Suprapubic skin (tissue), 4 donors: ENCODE measurements at places on chromosomes 3 and 15.
A peak's percentile ranks its signal among the peaks of the same experiment; 100 is the strongest.

GRCh38 chr3:72388644-72389043 lies 459.6 kb downstream of the SHQ1 start:
- no peak overlapping the region for H3K4me3 ChIP-seq
- H3K27ac ChIP-seq = no peak overlapping the region
- DNase-seq = no peak
- H3K4me1 ChIP-seq = peaks cover 31% of the 10 kb centered on the region
- no peaks in the 10 kb centered on the region for H3K36me3 ChIP-seq

- H3K36me3 ChIP-seq = no peaks in the 10 kb centered on the region
- H3K27me3 ChIP-seq = no peaks in the 10 kb centered on the region
- peaks cover 7% of the 10 kb centered on the region for H3K4me1 ChIP-seq
- DNase-seq = no peak
- H3K4me3 ChIP-seq = no peak overlapping the region
These were observed 51.6 kb upstream of the SRGAP3 start for GRCh38 chr3:9301091-9301490.

GRCh38 chr3:100210772-100211135 lies 50.0 kb upstream of the TBC1D23 start:
- DNase-seq = no peak
- H3K36me3 ChIP-seq = no peaks in the 10 kb centered on the region
- H3K27ac ChIP-seq = peak overlapping the region; percentile 72
- peaks cover 18% of the 10 kb centered on the region for H3K4me1 ChIP-seq

DNA sequence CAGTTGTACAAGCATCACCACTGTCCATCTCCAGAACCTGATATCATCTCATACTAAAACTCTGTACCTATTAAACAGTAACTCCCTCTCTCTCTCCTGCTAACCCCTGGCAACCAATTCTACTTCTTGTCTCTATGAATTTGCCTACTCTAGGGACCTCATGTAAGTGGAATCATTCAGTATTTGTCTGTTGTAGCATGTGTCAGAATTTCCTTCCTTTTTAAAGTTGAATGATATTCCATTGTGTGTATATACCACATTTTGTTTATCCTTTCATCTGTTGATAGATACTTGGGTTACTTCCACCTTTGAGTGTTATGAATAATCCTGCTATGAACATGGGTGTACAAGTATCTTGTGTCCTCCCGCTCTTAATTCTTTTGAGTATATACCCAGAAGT lies 16.6 kb downstream of the ZNF592 start:
- peaks cover 24% of the 10 kb centered on the region for H3K4me1 ChIP-seq
- no peak overlapping the region for H3K27ac ChIP-seq
- H3K27me3 ChIP-seq = no peaks in the 10 kb centered on the region
- no peak for DNase-seq
- H3K4me3 ChIP-seq = no peak overlapping the region
- peaks cover 37% of the 10 kb centered on the region for H3K36me3 ChIP-seq

- H3K36me3 ChIP-seq = no peaks in the 10 kb centered on the region
- no peak overlapping the region for H3K4me3 ChIP-seq
- no peaks in the 10 kb centered on the region for H3K27me3 ChIP-seq
- DNase-seq = no peak
- H3K27ac ChIP-seq = peak overlapping the region; percentile 11
These were observed 55.8 kb downstream of the TRIM71 start for GRCh38 chr3:32873531-32874130.

GRCh38 chr3:106810300-106810875 lies 566.9 kb upstream of the CCDC54 start:
- H3K27me3 ChIP-seq = no peaks in the 10 kb centered on the region
- H3K4me3 ChIP-seq = no peak overlapping the region
- no peaks in the 10 kb centered on the region for H3K4me1 ChIP-seq
- H3K27ac ChIP-seq = no peak overlapping the region
- DNase-seq = no peak

DNA sequence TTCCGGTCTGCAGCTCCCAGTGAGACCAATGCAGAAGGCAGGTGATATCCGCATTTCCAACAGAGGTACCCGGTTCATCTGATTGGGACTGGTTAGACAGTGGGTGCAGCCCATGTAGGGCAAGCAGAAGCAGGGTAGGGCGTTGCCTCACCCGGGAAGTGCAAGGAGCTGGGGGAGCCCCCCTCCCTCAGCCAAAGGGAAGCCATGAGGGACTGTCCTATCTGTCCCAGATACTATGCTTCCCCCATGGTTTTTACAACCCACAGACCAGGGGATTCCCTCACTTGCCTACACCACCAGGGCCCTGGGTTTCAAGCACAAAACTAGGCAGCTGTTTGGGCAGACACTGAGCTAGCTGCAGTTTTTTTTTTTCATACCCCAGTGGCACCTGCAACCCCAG lies 71.8 kb downstream of the CPNE4 start:
- no peak overlapping the region for H3K27ac ChIP-seq
- H3K4me1 ChIP-seq = no peaks in the 10 kb centered on the region
- no peaks in the 10 kb centered on the region for H3K27me3 ChIP-seq
- H3K4me3 ChIP-seq = no peak overlapping the region
- DNase-seq = no peak
- no peaks in the 10 kb centered on the region for H3K36me3 ChIP-seq

DNA sequence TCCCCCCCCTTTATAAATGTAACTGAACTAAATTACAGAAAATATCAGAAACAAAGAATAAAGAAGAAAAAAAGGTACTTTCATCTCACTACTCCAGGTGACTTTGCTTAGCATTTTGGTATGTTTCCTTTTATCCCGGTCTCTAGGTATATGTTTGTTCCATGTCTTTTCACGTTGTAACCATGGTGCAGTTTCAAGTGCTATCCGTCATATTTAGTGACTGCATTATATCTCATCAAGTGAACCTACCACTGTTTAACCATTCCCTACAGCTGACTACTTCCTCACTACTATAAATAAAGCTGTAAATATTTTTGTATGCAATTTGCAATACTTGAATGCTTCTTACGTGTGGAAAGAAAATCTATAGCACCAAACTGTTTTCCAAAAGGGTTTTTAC lies 2.2 kb downstream of the BTBD1 start:
- no peaks in the 10 kb centered on the region for H3K36me3 ChIP-seq
- H3K4me3 ChIP-seq = peak overlapping the region; percentile 78
- DNase-seq = no peak
- no peaks in the 10 kb centered on the region for H3K27me3 ChIP-seq

DNA sequence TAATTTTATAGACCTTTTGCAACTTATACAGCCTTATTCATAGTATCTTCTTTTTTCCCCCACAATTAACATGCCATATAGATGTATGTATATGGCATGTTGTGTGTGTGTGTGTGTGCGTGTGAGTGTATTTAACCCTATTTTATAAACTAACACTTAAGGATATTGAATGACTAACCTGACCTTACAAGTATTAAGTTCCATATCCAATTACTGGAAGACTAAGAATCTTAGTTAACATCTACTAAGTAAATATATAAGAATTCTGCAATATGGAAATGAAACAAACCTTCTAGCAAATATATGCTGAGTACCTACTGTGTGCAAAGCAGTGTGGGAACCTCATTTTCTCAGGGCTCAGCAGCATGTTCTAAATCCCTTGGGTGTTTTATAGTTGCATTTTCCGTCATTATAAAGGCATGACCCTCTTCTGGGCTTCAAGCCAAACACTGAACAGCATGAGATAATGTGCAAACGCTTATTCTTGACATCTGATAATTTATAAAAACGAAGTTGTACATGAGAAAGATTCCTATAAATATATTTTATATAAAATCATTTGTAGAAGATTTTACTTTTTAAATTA lies 105.5 kb downstream of the NLGN1 start:
- H3K4me1 ChIP-seq = no peaks in the 10 kb centered on the region
- DNase-seq = no peak
- H3K4me3 ChIP-seq = no peak overlapping the region
- H3K27ac ChIP-seq = no peak overlapping the region

DNA sequence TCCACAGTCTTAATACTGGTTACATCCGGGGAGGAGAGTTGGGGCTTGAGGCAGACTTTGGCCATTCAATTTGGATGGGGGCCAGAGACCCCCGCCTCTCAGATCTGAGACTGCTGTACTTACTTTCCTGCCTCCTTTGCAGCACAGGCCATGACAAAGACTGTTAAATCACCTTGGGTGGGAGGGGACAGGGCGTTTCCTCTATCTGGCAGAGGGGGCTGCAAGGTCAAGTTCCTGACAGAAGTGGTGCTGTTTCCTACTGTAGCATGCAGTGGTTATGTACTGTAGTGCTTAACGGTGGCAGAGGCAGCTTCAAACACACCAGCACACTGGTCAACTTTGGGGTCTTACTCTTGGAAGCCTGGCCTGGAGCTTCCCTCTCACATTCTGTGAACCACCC lies 261.2 kb upstream of the LRRFIP2 start:
- no peak overlapping the region for H3K27ac ChIP-seq
- H3K36me3 ChIP-seq = peaks cover 23% of the 10 kb centered on the region
- H3K27me3 ChIP-seq = no peaks in the 10 kb centered on the region
- DNase-seq = no peak
- no peaks in the 10 kb centered on the region for H3K4me1 ChIP-seq
- no peak overlapping the region for H3K4me3 ChIP-seq

GRCh38 chr15:51751697-51752683 lies 593 bp downstream of the TMOD2 start:
- DNase-seq = no peak
- no peaks in the 10 kb centered on the region for H3K27me3 ChIP-seq
- H3K4me3 ChIP-seq = peak overlapping the region; percentile 91
- H3K4me1 ChIP-seq = peaks cover 17% of the 10 kb centered on the region

DNA sequence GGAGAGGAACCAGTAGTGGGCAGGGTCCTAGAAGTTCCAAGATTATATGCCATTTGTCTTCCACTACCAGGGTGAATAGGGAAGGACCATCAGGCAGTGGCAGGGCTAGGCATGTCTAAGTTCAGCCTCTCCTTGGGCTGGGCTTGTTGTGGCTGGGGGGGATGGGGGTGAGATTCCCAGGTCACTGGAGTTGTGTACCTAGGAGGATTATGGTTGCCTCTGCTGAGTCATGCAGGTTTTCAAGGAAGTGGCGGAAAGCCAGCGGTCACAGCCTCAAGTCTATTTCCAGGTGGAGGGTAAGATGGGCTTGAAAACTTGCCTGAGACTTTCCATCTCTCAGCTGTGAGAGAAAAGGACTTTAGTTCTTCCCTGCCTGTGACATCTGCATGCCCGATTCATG lies 1407.1 kb downstream of the SI start:
- H3K4me1 ChIP-seq = no peaks in the 10 kb centered on the region
- no peak for DNase-seq
- no peaks in the 10 kb centered on the region for H3K36me3 ChIP-seq
- H3K27ac ChIP-seq = no peak overlapping the region

- DNase-seq = no peak
- no peak overlapping the region for H3K4me3 ChIP-seq
- H3K4me1 ChIP-seq = no peaks in the 10 kb centered on the region
- peaks cover 16% of the 10 kb centered on the region for H3K36me3 ChIP-seq
- H3K27me3 ChIP-seq = no peaks in the 10 kb centered on the region
These were observed 38.0 kb downstream of the TXNRD3 start for GRCh38 chr3:126616931-126617330.

DNA sequence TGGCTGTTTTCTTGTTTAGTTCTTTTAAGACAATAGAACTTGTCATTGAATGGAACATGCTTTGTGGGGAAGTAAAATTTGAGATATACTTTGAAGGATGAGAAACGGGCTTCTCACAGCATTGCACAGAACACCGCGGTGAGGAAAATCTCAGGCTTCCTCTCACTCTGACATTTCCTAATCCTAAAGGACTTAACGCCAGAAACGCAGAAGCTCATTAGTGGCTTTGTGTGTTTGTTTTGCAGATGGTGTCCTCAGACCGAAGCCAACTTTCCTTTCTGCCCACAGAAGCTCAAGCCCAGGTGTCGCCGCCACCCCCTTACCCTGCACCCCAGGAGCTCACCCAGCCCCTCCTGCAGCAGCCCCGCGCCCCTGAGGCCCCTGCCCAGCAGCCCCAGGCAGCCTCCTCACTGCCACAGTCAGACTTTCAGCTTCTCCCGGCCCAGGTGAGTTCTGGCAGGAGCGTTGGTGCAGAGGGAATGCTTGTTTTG lies 78.9 kb upstream of the BLM start:
- DNase-seq = no peak
- no peak overlapping the region for H3K4me3 ChIP-seq
- no peaks in the 10 kb centered on the region for H3K4me1 ChIP-seq
- peak overlapping the region; percentile 27 for H3K27ac ChIP-seq
- peaks cover 72% of the 10 kb centered on the region for H3K36me3 ChIP-seq

- H3K27me3 ChIP-seq = no peaks in the 10 kb centered on the region
- no peak overlapping the region for H3K27ac ChIP-seq
- no peak overlapping the region for H3K4me3 ChIP-seq
These were observed 146.9 kb upstream of the LRTM1 start for GRCh38 chr3:55074796-55075195.

DNA sequence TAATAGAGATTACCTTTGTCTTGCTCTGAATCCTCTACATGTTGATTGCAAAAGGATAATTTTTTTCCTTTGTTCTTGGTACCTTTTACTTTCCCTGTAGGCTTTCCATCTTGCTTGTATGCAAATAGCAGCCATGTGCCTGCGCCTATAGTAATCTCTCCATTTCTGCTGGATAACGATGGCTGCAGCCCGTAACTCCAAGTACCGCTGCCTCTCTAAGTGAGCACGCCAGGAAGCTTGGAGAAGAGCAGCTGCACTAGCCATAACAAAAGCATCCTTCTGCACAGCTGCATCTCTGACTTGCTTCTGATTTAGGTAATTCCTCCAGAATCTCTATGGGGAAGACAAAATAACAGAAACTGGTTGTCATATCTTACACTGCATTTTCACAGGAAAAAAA lies 89.3 kb downstream of the NR2E3 start:
- no peak overlapping the region for H3K4me3 ChIP-seq
- H3K27me3 ChIP-seq = no peaks in the 10 kb centered on the region
- no peak for DNase-seq

GRCh38 chr3:178005961-178006360 lies 530.3 kb upstream of the KCNMB2 start:
- no peaks in the 10 kb centered on the region for H3K36me3 ChIP-seq
- H3K27me3 ChIP-seq = no peaks in the 10 kb centered on the region
- H3K4me1 ChIP-seq = no peaks in the 10 kb centered on the region

- H3K4me1 ChIP-seq = peaks cover 5% of the 10 kb centered on the region
- H3K27ac ChIP-seq = no peak overlapping the region
- H3K36me3 ChIP-seq = no peaks in the 10 kb centered on the region
- no peak for DNase-seq
These were observed 12.2 kb downstream of the SEMA7A start for GRCh38 chr15:74421302-74422245.

DNA sequence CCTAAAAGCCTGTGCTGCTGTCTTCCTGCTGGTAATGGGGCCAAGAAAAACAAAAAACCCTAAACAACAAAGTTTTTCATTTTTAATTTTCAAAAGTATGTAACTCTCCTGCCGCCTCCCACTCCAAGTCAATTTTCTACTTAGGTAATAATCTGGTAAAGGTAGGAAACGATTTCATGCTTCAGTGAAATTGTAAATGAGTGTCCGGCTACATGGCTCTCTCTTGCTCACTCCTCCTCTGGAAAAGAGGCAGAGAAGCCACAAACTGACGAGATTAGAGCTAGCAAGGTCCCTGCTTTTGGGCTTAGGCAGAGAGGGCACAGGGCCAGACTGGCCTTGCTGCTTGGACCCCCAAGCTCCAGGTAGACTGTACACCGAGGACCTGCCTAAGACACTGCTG lies 23.5 kb downstream of the KLHL25 start:
- no peak overlapping the region for H3K4me3 ChIP-seq
- H3K4me1 ChIP-seq = peaks cover 40% of the 10 kb centered on the region
- no peak for DNase-seq
- H3K36me3 ChIP-seq = peaks cover 3% of the 10 kb centered on the region

- no peaks in the 10 kb centered on the region for H3K27me3 ChIP-seq
- H3K4me3 ChIP-seq = no peak overlapping the region
- no peak for DNase-seq
- H3K36me3 ChIP-seq = no peaks in the 10 kb centered on the region
- H3K27ac ChIP-seq = no peak overlapping the region
These were observed 211.4 kb upstream of the EPHA3 start for GRCh38 chr3:88896026-88896425.

- DNase-seq = no peak
- no peak overlapping the region for H3K4me3 ChIP-seq
- H3K27ac ChIP-seq = no peak overlapping the region
- H3K36me3 ChIP-seq = no peaks in the 10 kb centered on the region
- H3K4me1 ChIP-seq = no peaks in the 10 kb centered on the region
These were observed 168.5 kb downstream of the NFKBIZ start for GRCh38 chr3:102017784-102018183.
